ENCODE measurements at places on chromosomes 2 and 18. TPM values are rescaled to one million over a fixed set of nuclear protein-coding genes. Genes with fewer than 3 reads are reported as not detected.

The SANBR gene
- 9.6 TPM for total RNA-seq

DNA sequence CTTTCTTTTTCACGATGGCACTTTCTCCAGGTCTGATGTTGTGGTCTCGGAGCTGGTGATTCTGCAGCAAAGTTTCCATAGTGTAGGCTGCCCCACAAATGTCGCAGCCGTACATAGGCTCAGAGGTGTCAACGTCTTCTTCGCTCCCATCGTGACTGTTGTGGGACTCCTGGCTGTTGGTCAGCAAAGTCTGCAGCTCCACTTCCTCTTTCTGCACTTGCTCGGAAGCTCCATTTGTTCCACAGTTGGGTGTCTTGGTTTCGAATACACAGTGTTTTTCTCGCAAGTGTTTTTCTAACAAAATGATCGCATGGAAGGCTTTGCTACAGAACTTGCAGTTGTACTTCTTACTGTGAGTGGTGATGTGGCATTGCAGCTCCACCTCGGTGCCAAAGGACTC lies 126.8 kb downstream of the ZNF521 start:
- no peak for DNase-seq

The PSTPIP2 gene
- total RNA-seq: 1.3 TPM

The SH3RF3 gene
- 11.2 TPM for total RNA-seq

The MEP1B gene
- total RNA-seq: 0.13 TPM

GRCh38 chr2:118223992-118224894 lies 136.0 kb downstream of the INSIG2 start:
- DNase-seq: no peak

GRCh38 chr18:45374878-45375630 lies 240.2 kb upstream of the SLC14A2 start:
- DNase-seq: no peak

DNA sequence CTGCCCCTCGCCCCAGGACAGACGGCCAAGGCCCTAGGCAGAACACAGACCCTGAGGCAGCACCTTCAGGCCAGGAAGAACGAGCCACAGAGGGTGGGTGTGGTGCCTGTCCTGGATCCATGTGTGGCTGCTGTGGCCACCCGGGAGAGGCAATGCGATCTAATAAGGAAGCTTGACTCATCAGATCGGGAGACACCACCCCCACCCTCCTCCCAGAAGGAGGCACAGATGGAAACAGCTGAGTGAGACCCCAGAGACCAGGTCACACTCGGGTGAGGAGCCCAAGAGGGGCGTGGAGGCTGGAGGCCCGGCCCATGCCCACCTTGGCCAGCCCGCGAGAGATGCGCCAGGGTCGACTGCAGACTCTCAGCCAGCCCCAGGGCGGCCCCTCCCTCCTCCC lies 20.3 kb downstream of the KCNG2 start:
- no peak for DNase-seq

The ZNF521 gene
- total RNA-seq: 15.4 TPM

Measured in cardiac septum (tissue), 1 donor.